ENCODE measurements at places on chromosomes 7 and 10. TPM values are rescaled to one million over a fixed set of nuclear protein-coding genes. Genes with fewer than 3 reads are reported as not detected.

MRC1 gene
- total RNA-seq, result 0.38 TPM

TMEM140 gene
- 28.7 TPM for total RNA-seq

OR2A5 gene
- not detected for total RNA-seq

SPDYE18 gene
- 0.33 TPM for total RNA-seq

SLC18A3 gene
- not detected for total RNA-seq

All from vein endothelial cell (primary cell).